GM23248 (cell line): ENCODE measurements at places on chromosomes 7 and 10. TPM values are rescaled to one million over a fixed set of nuclear protein-coding genes. Genes with fewer than 3 reads are reported as not detected.

DNA sequence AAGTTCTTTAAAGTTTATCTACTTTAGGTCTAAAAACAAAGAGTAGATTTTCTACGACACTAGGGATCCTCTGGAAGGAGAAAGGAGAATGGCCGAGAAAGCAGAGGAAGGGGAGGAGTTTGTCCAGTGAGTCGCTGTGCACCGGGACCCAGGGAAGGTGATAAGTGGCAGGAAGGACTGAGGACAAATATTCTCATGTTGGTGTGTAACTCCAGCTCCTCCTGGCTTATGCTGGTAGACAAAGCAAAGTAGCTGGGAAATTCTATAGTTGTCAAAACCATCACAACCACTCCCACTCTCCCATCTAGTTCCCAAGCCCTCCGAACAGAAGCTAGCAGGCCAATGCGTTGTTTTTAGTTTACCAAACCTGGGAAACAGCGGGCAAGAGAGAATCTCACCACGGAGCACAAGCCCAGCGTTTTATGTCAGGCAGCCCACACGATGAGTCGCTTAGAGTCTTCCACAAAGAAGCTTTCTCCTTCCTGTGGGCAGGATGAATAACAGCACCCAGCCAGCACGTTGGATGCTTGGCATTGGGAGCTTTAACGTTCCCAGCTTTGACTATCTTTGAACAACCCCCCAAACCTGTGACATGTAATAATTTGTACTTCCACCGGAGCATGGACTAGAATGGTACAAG is 32.9 kb upstream of the JCAD start:
- peak; percentile 85 for DNase-seq
- H3K36me3 ChIP-seq: no peaks in the 10 kb centered on the region
- no peaks in the 10 kb centered on the region for H3K27me3 ChIP-seq
- H3K4me1 ChIP-seq: peaks cover 12% of the 10 kb centered on the region
- peak overlapping the region; percentile 22 for H3K27ac ChIP-seq

- H3K4me1 ChIP-seq: no peaks in the 10 kb centered on the region
- H3K4me3 ChIP-seq: no peak overlapping the region
- H3K27me3 ChIP-seq: no peaks in the 10 kb centered on the region
- DNase-seq: no peak
- H3K36me3 ChIP-seq: no peaks in the 10 kb centered on the region
Measured at GRCh38 chr10:78185693-78186055, 152.0 kb downstream of the RPS24 start.

- no peaks in the 10 kb centered on the region for H3K36me3 ChIP-seq
- no peak overlapping the region for H3K27ac ChIP-seq
- no peaks in the 10 kb centered on the region for H3K27me3 ChIP-seq
- no peak overlapping the region for H3K4me3 ChIP-seq
Measured at GRCh38 chr7:86975914-86976313, 83.5 kb downstream of the ELAPOR2 start.

- no peaks in the 10 kb centered on the region for H3K27me3 ChIP-seq
- peaks cover 6% of the 10 kb centered on the region; the same call in 1 of the 2 replicates for H3K4me1 ChIP-seq
- no peak overlapping the region for H3K27ac ChIP-seq
- H3K36me3 ChIP-seq: no peaks in the 10 kb centered on the region
- H3K4me3 ChIP-seq: no peak overlapping the region
- no peak for DNase-seq
Measured at GRCh38 chr7:84175461-84175860, 19.1 kb downstream of the SEMA3A start.

DNA sequence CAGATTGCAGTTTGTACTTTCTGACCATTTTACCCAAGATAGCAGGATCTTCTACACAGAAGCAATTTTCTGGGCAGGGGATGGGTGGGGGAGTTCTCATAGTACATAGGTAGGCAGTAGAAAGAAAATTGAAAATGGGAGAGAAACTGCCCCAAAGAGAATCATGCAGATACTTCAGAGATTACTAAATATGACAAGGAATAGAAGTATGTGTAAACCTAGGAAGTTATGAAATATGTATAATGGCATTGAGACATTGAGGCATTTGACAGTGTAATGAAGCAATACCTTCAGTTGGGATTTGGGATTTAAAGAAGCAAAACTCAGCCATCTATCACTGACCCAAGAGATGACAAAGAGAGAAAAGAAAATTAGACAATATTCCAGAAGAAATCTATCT is 233.0 kb downstream of the PTN start:
- H3K27me3 ChIP-seq: no peaks in the 10 kb centered on the region
- 0 out of 2 replicates have a peak overlapping the region, but pooled peaks have one; percentile 9 for H3K27ac ChIP-seq
- DNase-seq: peak; percentile 45
- peaks cover 13% of the 10 kb centered on the region for H3K4me1 ChIP-seq

DNA sequence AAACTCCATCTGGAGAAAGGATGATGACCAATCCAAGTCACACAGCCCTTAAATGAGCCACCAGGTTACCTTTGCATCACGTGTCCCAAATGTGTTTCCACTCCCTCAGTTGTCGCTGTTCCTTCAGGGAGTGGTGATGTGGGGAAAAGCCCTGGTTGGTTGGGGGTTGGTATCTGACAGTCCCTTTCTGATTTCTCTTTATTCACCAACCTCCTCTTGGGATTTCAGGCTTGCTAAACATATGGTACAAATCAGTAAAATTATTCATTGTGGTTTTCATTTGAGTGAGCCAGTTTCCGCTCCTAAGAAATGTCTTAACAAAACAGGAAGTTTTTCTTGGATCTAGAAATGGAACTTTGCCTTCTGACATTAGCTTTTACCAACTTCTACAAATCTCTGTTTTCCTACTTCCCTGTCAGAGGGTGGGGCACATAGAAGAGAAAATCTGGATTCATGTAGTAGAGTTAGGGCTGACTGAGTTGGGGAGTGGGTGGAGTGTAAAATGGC is 40.0 kb upstream of the KMT2E start:
- H3K4me3 ChIP-seq: 0 out of 2 replicates have a peak overlapping the region, but pooled peaks have one; percentile 23
- peak; percentile 93 for DNase-seq
- H3K27ac ChIP-seq: peak overlapping the region; percentile 73
- peaks cover 60% of the 10 kb centered on the region for H3K4me1 ChIP-seq
- H3K36me3 ChIP-seq: no peaks in the 10 kb centered on the region

- H3K27ac ChIP-seq: no peak overlapping the region
- H3K27me3 ChIP-seq: no peaks in the 10 kb centered on the region; the same call in 1 of the 2 replicates
- no peaks in the 10 kb centered on the region for H3K36me3 ChIP-seq
Measured at GRCh38 chr7:132388688-132389087, 187.6 kb downstream of the PLXNA4 start.

GRCh38 chr7:38160003-38160571 is 18.0 kb upstream of the STARD3NL start:
- 0 out of 2 replicates have a peak, but pooled peaks cover 3% of the 10 kb centered on the region for H3K27me3 ChIP-seq
- H3K4me1 ChIP-seq: no peaks in the 10 kb centered on the region
- no peak for DNase-seq
- no peak overlapping the region for H3K4me3 ChIP-seq
- no peaks in the 10 kb centered on the region for H3K36me3 ChIP-seq
- no peak overlapping the region for H3K27ac ChIP-seq

The GNGT1 gene
- not detected in 2 replicates for total RNA-seq

The PCBD1 gene
- 26.2 and 28.5 TPM in 2 replicates for total RNA-seq
